Activated CD4-positive, alpha-beta T cell treated with anti-CD3 and anti-CD28 coated beads, Interleukin-2, amount 50 U/mL, for 24 hours (primary cell): ENCODE measurements at places on chromosomes 3 and 15.
A peak's percentile ranks its signal among the peaks of the same experiment; 100 is the strongest.

- DNase-seq = no peak
These were observed 7.7 kb downstream of the CHRNB4 start for GRCh38 chr15:78633348-78633747.

- no peak for DNase-seq
These were observed 64.8 kb downstream of the BOC start for GRCh38 chr3:113275929-113276750.

DNA sequence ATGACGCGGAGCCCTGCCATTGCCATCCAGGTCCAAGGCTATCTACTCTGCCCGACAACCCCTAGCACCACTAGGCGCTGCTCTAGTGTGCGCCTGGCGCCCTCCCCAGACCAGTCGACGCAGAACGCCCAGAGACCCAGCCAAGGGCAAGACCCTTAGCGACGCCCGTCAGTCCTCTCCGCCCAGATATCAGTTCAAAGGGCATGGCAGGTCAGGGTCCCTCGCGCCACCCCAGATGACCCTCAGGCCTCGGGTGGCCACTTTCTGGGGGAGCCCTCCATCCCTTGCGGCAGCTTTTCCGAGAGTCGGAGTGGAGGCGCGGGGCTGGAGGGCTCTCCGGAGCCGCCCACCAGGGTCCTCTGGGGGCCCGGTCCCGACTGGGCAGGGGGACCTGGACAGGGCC, 371 bp upstream of the CLSTN2 start:
- no peak for DNase-seq

DNA sequence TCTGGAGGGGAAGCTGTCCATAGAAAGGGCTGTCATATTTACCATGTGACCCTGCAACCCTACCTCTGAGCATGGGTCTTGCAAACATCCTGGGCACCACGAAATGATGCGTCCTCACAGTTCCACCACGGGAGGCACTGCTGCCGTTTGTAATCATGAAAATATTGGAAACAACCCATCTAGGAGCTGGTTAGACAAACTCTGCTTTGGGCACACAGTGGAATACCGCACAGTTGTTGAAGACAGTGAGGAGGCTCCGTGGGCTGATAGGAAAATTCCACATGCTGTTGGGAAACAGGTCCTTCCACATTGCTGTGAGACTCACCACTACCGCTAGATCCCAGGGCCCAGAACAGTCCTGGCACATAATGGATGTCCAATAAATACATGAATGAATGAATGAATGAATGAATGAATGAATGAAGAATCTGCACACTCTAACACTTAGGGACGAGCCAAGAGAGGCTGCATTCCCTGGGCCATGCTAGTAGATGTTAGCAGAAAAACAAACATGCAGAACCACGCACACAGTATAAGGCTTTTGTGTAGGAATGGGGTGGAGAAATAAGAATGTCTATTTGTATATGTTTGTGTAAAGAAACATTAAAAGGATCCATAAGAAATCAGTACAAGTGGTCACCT, 40.6 kb downstream of the TPRA1 start:
- DNase-seq = no peak

GRCh38 chr3:41239587-41239986, 40.3 kb downstream of the CTNNB1 start:
- DNase-seq = no peak

GRCh38 chr3:128485282-128486204, 7.5 kb downstream of the GATA2 start:
- no peak for DNase-seq

GRCh38 chr15:92653836-92654539, 1.6 kb downstream of the FAM174B start:
- no peak for DNase-seq

GRCh38 chr3:177711637-177712036, 514.4 kb upstream of the TBL1XR1 start:
- DNase-seq = no peak

GRCh38 chr3:177680472-177680821, 483.2 kb upstream of the TBL1XR1 start:
- no peak for DNase-seq

DNA sequence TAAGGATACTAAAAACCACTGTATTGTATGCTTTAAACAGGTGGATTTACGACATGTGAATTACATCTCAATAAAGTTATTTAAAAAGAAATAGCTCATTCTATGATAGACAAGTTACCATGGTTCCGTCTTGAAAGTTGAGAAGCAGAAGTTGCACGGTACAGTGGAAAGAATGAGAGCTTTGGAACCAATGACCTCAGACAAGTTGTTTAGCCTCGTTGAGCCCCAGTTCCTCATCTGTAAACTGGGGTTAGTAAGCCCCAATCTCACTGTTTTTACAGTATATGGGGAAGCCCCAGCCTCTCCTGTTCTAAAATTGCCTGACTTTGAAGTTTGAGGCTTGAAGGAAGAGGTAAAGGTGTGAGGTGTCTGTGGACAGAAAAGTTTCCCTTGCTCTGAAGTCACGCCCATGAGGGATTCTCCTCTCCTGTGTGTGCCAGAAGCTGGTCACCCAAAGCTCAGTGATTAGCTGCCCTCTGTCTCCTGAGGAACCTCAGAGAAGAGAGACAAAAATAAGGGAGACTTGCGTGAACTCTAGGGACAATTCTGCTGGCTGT, 10.0 kb downstream of the CRYGS start:
- no peak for DNase-seq

- no peak for DNase-seq
These were observed 78.5 kb downstream of the CHCHD6 start for GRCh38 chr3:126782536-126782935.

DNA sequence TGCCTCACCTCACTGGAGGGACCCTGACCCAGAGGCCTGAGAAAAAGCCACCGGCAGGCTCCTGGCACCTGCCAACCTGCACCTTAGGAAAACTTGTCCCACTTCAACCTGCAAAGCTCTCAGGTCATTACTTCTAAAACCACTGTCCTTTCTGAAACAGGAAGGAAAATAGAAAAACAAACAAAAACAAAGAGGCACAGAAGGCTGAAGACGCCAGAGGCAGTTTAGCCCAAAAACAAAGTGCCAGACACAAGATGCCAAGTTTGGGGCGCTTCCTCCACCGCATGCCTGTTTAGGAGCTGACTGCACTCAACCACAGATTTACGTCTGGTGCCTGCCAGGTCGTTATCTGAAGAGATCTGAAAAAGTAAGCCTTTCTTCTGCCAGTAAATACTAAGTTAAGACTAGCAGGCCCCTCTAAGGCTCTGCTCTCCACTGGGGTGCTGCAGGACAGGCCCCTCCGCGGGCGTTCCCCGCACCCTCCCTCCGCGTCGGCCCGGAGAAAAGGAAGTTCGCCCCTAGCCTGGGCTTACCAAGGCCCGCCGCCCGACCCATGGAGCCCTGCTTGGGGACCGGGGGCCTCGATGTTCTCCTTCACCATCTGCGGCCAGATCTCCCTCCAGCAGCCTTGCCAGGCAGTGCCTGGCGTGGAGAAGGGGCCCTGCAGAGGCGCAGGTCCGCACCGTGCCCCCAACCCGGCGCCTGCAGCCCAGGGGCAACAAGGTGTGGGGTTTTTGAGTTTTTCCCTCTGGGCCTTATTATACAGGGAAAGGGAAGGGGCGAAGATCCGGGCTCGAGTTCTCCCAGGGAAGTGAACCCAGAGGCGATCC, 1.3 kb downstream of the GOLGA8A start:
- no peak for DNase-seq

- no peak for DNase-seq
These were observed 60.4 kb upstream of the SEC13 start for GRCh38 chr3:10381336-10381735.

- DNase-seq = no peak
These were observed 425.3 kb upstream of the CBLB start for GRCh38 chr3:106294121-106294520.

- no peak for DNase-seq
These were observed 14.2 kb upstream of the COMMD4 start for GRCh38 chr15:75321711-75322110.

DNA sequence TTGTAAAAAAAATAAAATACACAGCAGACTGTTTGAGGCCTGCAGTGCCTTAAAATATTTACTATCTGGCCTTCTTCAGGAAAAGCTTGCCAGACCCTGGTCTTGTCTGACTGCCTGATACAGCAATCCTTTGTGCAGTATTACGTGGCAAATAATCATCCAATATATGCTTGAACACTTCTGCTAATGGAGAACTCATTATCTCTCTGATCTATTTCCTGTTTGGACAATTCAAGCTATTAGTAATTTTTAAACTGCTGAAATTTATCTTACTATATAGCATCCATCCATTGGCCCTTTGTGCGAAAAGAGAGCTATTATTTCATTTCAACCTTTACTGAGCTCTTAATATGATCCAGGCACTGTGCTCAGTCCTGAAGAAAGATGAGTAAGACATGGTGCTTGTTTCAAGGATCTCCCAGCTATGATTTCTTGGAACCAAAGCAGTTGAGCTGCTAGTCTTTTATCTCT, 15.9 kb downstream of the ATG7 start:
- no peak for DNase-seq

- no peak for DNase-seq
These were observed 102.0 kb downstream of the TPRG1 start for GRCh38 chr3:189273736-189274135.

- DNase-seq = no peak
These were observed 10.6 kb downstream of the RBP1 start for GRCh38 chr3:139528924-139529323.

- no peak for DNase-seq
These were observed 82.3 kb downstream of the LRIG1 start for GRCh38 chr3:66418475-66418931.

DNA sequence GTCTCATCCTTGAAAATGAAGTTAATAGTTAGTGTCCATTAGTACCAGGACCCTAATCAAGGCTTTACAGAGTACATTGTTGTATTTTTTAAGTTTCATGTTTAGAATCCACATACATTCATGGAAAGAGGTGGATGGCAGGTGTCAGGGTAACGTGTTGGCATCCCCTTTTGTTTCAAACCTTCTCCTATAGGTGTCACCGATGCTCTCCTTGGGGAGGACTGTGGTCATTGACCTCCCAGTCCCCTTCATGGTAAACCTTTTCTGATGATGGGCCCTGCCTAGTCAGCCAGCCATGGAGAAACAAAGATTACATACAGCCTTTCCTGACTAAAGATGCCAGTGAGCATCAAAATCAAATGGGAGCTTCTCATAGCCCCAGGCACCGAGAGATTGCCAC, 574.8 kb downstream of the AGBL1 start:
- DNase-seq = no peak

GRCh38 chr3:173553635-173554280, 156.2 kb downstream of the NLGN1 start:
- DNase-seq = no peak

GRCh38 chr15:42665827-42666226, 71.1 kb downstream of the CDAN1 start:
- DNase-seq = no peak

DNA sequence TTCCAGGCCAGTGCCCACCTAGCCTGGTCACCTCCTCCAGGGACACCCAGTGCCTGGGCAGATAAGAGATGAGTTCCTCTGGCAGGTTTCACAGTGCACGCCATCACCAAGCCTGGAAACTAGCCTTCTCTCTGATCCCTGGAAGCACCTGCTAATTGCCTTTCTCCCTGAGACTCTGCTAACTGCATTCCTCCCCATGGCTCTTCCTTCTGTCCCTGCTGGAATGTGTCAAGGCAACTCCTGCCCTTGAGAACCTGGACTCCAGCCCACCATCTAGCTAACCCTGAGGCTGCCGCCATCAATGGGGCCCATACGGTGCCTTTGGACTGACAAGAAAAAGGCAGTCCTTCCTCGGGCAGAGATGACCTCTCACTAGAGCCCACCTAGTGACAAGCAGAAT, 18.5 kb downstream of the VIPR1 start:
- no peak for DNase-seq

- DNase-seq = no peak
These were observed 17.1 kb downstream of the TJP1 start for GRCh38 chr15:29805043-29805707.

GRCh38 chr15:67082007-67082536, 16.7 kb downstream of the SMAD3 start:
- peak; percentile 59 for DNase-seq

- no peak for DNase-seq
These were observed 84.7 kb downstream of the RBPMS2 start for GRCh38 chr15:64690578-64691296.

GRCh38 chr3:128592864-128593263, 57.8 kb downstream of the RPN1 start:
- DNase-seq = no peak

GRCh38 chr3:128353991-128354687, 112.6 kb downstream of the DNAJB8 start:
- no peak for DNase-seq

- DNase-seq = no peak
These were observed 905 bp downstream of the HOMER2 start for GRCh38 chr15:82951472-82952157.

- no peak for DNase-seq
These were observed 62.0 kb upstream of the ATP2C1 start for GRCh38 chr3:130831719-130832400.

DNA sequence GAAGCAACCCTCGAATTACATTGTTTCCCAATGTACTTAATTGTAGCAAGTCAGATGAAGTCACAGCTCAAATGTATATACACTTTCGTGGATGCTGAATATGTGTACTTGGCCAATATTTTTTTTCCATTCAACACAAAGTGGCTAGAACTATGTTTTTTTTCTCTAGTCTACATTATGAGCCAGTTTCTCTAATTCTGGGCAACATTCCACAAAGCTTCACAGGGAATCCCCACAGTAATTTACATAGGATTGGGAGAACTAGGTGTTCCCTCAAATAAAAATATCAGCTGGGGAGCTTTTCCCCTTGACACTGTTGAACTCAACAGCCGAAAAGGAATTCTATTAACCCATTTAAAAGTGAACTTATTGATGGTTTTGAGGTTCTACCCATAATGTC, 493.1 kb downstream of the MECOM start:
- DNase-seq = no peak

DNA sequence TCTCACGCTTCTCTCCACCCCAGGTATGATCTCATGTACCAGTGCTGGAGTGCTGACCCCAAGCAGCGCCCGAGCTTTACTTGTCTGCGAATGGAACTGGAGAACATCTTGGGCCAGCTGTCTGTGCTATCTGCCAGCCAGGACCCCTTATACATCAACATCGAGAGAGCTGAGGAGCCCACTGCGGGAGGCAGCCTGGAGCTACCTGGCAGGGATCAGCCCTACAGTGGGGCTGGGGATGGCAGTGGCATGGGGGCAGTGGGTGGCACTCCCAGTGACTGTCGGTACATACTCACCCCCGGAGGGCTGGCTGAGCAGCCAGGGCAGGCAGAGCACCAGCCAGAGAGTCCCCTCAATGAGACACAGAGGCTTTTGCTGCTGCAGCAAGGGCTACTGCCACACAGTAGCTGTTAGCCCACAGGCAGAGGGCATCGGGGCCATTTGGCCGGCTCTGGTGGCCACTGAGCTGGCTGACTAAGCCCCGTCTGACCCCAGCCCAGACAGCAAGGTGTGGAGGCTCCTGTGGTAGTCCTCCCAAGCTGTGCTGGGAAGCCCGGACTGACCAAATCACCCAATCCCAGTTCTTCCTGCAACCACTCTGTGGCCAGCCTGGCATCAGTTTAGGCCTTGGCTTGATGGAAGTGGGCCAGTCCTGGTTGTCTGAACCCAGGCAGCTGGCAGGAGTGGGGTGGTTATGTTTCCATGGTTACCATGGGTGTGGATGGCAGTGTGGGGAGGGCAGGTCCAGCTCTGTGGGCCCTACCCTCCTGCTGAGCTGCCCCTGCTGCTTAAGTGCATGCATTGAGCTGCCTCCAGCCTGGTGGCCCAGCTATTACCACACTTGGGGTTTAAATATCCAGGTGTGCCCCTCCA, 19.1 kb downstream of the TYRO3 start:
- no peak for DNase-seq
